ENCODE measurements at places on chromosomes 1 and 21. TPM values are rescaled to one million over a fixed set of nuclear protein-coding genes. Genes with fewer than 3 reads are reported as not detected.

OVAAL gene
- not detected for total RNA-seq

GRCh38 chr21:43775795-43776430 is at the start of gene CSTB:
Gene CSTB, minus strand, starts transcription at chr21:43776308. Its CDS starts 39 bp downstream, at chr21:43776269.
- H3K4me3 ChIP-seq = peak within 1 kb of the TSS; percentile 83
- H3K4me1 ChIP-seq = peaks cover 10% of the 10 kb centered on the region
- H3K27me3 ChIP-seq = no peaks in the 10 kb centered on the region
- DNase-seq = peak; percentile 69
- peaks cover 9% of the 10 kb centered on the region for H3K36me3 ChIP-seq

WNT9A gene
- 4.5 TPM for total RNA-seq

DNA sequence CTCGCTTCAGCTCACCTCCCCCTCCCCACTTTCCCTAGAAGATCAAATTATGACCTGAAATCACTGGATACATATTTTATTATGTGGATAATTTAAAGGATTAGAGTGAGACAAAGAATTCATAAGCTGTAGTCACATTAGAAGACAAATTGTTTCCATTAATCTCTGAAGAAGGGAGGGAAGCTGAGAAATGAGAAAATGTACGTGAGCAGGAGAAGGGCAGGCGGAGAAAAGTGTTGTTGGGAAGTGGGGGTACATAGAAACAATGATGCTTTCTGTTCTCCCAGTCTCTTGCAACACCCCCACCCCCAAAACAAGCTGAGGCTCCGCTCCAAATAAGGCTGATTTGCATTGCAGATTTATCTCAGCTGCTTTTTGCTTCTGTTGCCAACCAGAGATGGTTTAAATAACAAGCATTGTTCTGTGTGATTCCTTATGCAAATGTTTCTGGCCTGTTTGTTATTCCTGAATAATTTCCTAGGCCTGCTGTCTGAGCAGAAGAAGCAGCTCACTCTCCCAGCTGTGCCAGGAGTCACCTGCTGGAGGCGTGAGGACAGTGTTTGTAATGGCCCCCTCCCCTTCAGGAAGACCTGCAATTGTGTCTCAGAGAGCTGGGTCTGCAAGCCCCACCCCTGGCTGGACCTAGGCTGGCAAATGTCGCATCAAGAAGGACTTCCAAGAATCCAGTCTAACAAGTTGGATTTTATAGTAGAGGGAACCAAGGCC is 121.8 kb upstream of the TNR start:
- DNase-seq = no peak
- peaks cover 23% of the 10 kb centered on the region for H3K27me3 ChIP-seq
- no peak overlapping the region for H3K4me3 ChIP-seq

GRCh38 chr1:150159550-150159949 is 9.8 kb downstream of the PLEKHO1 start:
- no peak for DNase-seq
- no peaks in the 10 kb centered on the region for H3K27me3 ChIP-seq
- H3K4me1 ChIP-seq = peaks cover 38% of the 10 kb centered on the region

DNA sequence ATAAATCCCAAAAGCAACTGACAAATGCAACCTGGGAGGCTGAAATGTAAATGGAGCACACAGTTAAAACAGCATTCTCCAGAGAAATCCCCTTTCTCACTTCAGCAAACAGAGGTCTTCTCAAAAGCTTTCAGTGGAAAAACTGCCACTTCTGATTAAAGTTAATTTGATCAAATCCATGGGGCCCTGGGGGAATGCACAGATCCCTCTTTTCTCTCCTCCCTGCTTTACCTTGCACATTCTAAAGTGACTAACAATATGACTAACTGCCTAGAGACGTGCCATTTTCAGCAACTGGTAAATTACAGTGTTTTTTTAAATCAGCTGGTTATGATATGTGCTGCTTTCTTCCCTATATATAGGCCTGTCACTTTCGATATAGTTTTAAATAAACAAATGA is 142.5 kb downstream of the RERE start:
- DNase-seq = no peak
- H3K36me3 ChIP-seq = no peaks in the 10 kb centered on the region
- peaks cover 43% of the 10 kb centered on the region for H3K4me1 ChIP-seq
- peak overlapping the region; percentile 39 for H3K27ac ChIP-seq
- no peak overlapping the region for H3K4me3 ChIP-seq

Measured in mesothelial cell of epicardium (in vitro differentiated cells).